ENCODE measurements at places on chromosomes 4 and X. TPM values are rescaled to one million over a fixed set of nuclear protein-coding genes. Genes with fewer than 3 reads are reported as not detected.

GRCh38 chr4:102638621-102639020 lies 122.1 kb downstream of the MANBA start:
- no peak for DNase-seq

GRCh38 chr4:135015771-135016170 lies 814.2 kb upstream of the PABPC4L start:
- DNase-seq: no peak

The DCAF8L2 gene
- not detected for total RNA-seq

- peak; percentile 69 for DNase-seq
Observed at GRCh38 chr4:184648313-184649025, 778 bp downstream of the CASP3 start.

GRCh38 chr4:3353752-3354454 lies 61.1 kb downstream of the RGS12 start:
- DNase-seq: no peak

DNA sequence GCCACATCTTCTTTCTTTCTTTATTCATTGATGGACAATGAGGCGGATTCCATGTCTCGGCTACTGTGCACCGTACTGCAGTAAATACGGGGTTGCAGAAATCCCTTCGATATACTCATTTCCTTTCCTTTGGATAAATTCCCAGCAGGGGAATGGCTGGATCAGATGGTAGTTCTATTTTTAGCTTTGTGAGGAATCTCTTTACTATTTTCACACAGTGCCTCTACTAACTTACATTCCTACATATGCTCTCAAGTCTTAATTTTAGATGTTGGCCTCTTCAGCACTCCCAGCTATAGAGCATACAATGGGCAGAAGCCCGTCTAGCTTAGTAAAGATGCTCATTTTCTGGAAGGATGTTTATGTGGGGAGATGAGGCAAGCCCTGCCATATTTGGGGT lies 317.4 kb downstream of the ASMT start:
- DNase-seq: no peak

DNA sequence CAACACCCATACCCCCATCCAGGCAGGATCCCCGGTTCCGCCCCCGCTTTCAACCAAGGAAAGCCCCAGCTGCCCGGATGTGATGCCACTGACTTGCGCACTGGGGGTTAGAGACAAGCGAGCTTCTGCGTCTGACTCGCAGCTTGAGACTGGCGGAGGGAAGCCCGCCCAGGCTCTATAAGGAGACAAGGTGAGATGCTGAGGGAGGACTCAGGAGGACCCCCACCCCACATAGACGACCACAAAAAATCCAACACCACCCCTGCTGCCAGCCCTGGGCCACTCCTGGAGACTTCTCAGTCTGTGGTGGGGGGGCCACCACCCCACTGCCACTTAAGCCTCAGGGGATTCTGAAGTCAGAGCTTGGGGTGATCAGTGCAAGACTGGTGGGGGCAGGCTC lies at the start of gene MAGEA4:
MAGEA4 (plus strand) TSS at position 110 of the 400 bp plus-strand sequence. CDS start 10,776 bp downstream, outside the sequence.
- no peak for DNase-seq

The SYTL5 gene
- total RNA-seq: 7.3 TPM

DNA sequence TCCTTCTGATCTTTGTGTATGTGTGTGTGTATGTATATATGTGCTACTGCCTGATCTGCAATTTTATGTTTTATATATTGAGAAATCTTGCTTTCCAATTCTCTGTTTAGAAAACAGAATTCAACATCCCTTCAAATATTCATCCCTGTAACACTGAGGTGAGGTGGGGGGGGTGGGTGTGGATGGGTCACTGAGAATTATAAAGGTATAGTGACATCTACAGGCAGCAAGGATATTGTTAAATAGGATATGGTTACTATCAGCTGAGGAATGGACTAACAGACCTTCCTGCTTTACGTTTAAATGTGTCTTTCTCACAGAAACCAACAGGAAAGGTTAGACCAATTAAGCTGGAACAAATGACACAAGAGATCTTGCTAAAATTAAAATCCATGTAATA lies 19.0 kb upstream of the MAGEB2 start:
- peak; percentile 37 for DNase-seq

DNA sequence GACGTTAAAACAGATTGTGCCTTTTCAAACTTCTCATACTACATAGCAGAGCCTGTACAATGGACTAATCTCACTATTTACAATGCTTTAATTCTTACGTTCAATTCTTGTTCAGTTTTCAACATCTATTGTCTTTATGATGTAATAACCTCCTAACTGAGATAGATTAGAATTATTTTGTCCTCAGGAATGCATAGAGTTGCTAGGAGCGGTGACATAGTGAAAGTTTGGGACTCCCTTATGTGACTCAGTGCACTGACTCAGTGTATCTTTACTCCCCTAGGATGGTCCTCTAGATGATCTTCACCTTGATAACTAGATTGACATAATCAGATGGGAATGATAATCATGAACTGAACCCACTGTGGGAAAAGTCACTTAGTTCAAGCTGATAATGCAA lies 151.5 kb downstream of the VEGFC start:
- DNase-seq: no peak

GRCh38 chr4:94451051-94451694 lies 569 bp upstream of the PDLIM5 start:
- DNase-seq: no peak

The NAP1L2 gene
- total RNA-seq: 2.3 TPM

The ADGRL3 gene
- 21.2 TPM for total RNA-seq

GRCh38 chr4:78476108-78476704 lies 75.4 kb upstream of the ANXA3 start:
- no peak for DNase-seq

The UGT2A1 gene
- total RNA-seq: 0.12 TPM

GRCh38 chrX:100980608-100981497 lies 11.3 kb downstream of the ARL13A start:
- DNase-seq: no peak

DNA sequence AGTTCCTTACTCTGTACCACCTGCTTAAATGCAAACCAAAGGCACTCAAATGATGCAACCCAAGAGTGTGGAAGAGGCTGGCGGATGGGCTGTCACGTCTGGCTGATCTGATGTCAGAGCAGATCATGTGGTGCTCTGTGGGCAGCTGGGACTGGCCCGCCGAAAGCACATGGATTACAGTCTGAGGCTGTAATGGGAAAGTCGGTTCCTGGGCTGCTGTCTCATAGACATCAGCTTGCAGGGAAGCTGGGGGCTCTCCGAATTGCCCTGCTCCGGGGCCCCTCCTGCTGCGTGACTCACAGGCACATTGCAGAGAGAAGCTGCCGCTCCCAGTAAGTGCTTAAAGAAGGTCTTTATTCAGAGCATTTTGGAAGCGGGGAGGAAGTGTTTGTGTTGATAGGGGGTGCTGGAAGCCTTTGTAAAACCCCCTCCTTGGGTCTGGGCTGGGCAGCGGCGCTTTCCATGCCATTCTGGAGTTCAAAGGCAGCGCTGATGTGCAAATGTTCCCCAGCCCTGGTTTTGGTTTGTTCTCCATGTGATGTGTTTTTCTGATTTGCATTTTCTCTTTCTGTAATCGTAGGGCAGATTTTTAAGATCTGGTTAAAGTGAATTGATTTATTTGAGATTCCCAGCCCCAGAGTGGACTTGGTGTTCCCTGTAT lies 181.1 kb downstream of the LARP7 start:
- DNase-seq: peak; percentile 88

DNA sequence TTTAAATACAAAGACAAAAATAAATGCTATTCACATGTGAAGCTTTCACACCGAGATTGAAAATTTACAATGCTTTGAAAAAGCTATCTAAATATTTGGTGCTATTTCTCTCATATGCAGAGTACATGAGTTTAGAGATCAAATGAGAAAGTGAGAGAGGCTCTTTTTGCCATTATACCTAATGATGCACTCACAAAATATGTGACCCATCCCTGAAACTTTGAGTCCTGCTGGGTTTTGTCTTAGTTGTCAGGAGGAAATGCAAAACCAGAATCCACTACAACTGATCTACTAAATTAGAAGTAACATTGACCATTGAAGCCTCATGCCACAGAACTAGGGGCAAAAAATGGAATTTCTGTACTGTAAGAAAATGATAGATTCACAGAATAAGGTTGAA lies 251.7 kb downstream of the MAPK10 start:
- DNase-seq: no peak

GRCh38 chr4:178970433-178971140 lies 1528.3 kb upstream of the AGA start:
- no peak for DNase-seq

DNA sequence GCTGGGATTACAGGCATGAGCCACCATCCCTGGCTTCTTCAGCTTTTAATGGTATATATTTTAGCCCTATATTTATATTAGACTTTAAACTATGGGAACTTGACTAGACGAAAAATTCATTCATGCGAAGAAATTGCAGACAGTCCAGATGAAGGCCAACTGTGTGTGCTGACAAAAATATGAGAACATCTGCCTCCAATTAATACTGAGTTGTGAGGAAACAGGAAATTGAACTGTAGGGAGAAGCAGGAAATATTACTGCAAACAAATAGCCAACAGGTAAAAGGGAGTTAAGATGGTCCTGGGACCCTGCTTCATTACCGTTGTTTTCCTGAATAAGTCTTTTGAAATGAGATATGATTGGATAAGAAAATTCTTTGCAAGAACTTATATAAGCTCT lies 26.3 kb downstream of the MGARP start:
- DNase-seq: no peak

DNA sequence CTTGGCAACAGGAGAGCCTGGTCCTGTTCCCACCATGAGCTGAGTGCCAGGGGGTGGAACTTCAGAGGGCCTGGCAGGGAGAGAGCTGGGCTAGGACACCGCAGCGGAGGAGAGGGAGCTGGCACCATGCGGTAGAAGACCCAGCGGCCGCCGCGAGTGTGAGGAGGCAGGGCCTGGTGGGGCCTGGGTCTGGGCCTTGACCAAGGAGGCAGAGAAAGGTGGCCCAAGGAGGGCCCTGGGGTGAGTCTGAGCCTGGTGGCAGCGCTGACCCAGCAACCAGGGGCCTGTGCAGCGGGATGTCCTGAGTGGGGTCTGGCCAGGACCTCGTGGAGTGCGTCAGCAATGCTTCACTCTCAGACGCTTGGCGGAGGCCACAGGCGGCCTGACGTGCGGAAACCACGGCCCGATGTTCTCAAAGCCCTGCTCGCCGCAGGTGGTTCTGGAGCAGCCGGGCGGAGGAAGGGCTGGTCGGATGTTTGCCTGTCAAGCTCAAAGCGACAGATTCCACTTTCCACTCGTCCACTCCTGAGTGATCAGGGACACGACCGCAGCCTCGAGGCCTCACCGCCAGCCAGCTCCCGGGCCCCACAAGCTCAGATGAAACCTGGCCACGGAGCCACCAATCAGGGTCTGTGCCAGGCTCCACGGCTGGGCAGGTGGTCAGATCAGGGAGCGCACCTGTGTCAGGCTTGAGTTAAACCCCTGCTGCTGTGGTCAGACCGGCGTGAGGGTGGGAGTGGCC lies 20.8 kb downstream of the ATP5ME start:
- DNase-seq: no peak

The FAM120C gene
- total RNA-seq: 2.3 TPM

- DNase-seq: no peak
Observed at GRCh38 chrX:114101081-114101480, 482.8 kb upstream of the HTR2C start.

- DNase-seq: no peak
Observed at GRCh38 chrX:105313596-105313995, 93.1 kb upstream of the TEX13A start.

The ARHGAP6 gene
- 6.9 TPM for total RNA-seq

GRCh38 chrX:136999024-136999423 lies 34.8 kb downstream of the GPR101 start:
- DNase-seq: no peak

Data from hepatocyte (in vitro differentiated cells).